ENCODE measurements at places on chromosomes 11 and 22.

DNA sequence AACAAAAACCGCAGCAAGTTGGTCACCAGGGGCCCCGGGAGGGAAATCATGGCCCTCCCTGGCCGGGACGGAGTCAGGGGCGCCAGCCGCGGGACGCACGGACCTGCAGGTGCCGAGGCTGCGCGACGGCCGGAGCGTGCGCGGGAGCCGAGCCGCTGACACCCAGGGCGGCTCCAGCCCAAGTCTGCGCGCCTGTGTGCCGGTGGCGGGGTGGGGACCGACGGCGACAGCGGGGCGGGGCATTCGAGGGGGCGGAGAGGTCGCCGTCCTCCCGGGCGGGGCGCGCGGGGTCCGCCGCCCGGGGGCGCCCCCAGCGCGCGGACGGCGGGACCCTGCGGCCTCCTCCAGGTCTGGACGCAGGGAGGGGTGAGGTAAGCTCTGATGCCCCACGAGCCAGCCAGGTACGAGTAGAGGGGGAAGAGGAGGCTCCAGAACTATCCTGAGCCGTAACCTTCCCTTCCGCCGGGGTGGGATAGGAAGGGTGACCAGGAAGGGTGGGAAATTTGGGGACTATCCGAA lies at the start of gene ESAM:
Gene ESAM, minus strand, starts transcription at position 186 of the 519 bp plus-strand sequence. Its CDS starts 136 bp downstream, at position 50.
- DNase-seq, result no peak

- no peak for DNase-seq
These were observed 24.4 kb upstream of the FXYD6 start for GRCh38 chr11:117900720-117901440.

GRCh38 chr11:118649941-118650340 lies 29.5 kb downstream of the TREH start:
- DNase-seq, result no peak

- no peak for DNase-seq
These were observed 363.0 kb downstream of the CTTN start for GRCh38 chr11:70761094-70761907.

DNA sequence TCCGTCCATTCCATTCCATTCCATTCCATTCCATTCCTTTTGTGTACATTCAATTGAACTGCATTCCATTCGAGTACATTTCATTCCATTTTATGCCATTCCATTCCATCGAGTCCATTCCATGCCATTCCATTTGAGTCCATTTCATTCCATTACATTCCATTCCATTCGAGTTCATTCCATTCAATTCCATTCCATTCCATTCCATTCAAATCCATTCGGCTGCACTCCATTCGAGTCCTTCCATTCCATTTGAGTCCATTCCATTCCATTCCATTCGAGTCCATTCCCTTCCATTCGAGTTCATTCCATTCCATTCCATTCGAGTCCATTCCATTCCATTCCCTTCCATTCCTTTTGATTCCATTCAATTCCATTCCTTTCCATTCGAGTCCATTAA lies 4800.6 kb upstream of the OR11H1 start:
- no peak for DNase-seq
